ENCODE measurements at places on chromosomes 16 and 17. TPM values are rescaled to one million over a fixed set of nuclear protein-coding genes. Genes with fewer than 3 reads are reported as not detected.

GAS7 gene
- total RNA-seq, result 0.35 TPM

KRTAP16-1 gene
- total RNA-seq, result not detected

ABCA5 gene
- 1.1 TPM for total RNA-seq

PIMREG gene
- 47.7 TPM for total RNA-seq

GNG13 gene
- total RNA-seq, result not detected

TEKT1 gene
- 0.12 TPM for total RNA-seq

MMP28 gene
- total RNA-seq, result 4.1 TPM

CCDC102A gene
- 9.4 TPM for total RNA-seq

PLSCR3 gene
- total RNA-seq, result 36.1 TPM

ITGAX gene
- total RNA-seq, result 1.2 TPM

SEBOX gene
- total RNA-seq, result not detected

EFNB3 gene
- 1.8 TPM for total RNA-seq

SEPTIN1 gene
- 1.9 TPM for total RNA-seq

DPEP3 gene
- not detected for total RNA-seq

KCNG4 gene
- not detected for total RNA-seq

SBK1 gene
- total RNA-seq, result 0.44 TPM

SUPT6H gene
- total RNA-seq, result 73.1 TPM

CA4 gene
- not detected for total RNA-seq

NACA2 gene
- total RNA-seq, result not detected

CRHR1 gene
- total RNA-seq, result not detected

OR1F1 gene
- total RNA-seq, result 0.38 TPM

PHLPP2 gene
- 10.8 TPM for total RNA-seq

SLC13A5 gene
- 0.12 TPM for total RNA-seq

COPS3 gene
- total RNA-seq, result 147 TPM

KRTAP4-8 gene
- 0.08 TPM for total RNA-seq

CACNA1H gene
- 8.6 TPM for total RNA-seq

RRAD gene
- total RNA-seq, result 12.1 TPM

AANAT gene
- total RNA-seq, result 0.51 TPM

TMEM107 gene
- 19.1 TPM for total RNA-seq

HOXB13 gene
- total RNA-seq, result 1.6 TPM

SYNGR3 gene
- 6.1 TPM for total RNA-seq

ZNF287 gene
- 8.8 TPM for total RNA-seq

HOXB9 gene
- 8.5 TPM for total RNA-seq

CIITA gene
- not detected for total RNA-seq

SLC4A1 gene
- not detected for total RNA-seq

FN3KRP gene
- total RNA-seq, result 64.6 TPM
